ENCODE measurements at places on chromosomes 2 and 18.

DNA sequence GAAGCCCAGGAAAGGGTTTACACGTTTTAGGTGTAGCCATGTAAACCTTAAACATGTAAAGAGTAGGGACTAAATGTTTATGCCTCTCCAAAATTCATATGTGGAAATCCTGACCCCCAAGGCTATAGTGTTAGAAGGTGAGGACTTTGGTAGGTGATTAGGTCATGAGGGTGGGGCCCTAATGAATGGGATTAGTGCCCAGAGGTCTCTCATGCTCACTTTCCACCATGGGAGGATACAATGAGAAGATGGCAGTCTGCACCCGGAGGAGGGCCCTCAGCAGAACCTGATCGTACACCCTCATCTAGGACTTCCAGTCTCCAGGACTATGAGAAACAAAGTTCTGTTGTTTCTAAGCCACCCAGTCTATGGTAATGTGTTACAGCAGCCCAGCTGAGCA is 119.6 kb downstream of the TMEM163 start:
- no peak for DNase-seq

DNA sequence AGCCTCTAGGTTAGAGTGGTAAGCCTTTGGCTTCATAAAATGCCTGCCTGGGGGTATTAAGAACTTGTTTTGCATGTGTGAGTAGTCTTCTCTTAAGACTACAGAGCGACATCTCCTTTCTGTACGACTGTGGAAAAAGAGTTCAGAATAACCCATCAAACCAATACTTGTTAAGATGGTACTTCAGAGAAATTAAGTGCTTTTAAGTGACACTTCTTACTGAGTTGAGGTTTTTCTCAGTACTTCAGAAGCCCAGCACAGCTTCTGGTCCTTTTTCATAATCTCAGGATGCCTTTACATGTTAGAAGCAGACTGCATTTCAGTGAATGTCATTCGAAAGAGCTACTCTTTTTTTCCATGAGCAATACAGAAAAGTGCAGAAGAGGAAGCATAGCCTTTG is 10.8 kb downstream of the XRCC5 start:
- no peak for DNase-seq

- DNase-seq: no peak
These were observed 17.4 kb downstream of the TTC39C start for GRCh38 chr18:24031916-24032315.

DNA sequence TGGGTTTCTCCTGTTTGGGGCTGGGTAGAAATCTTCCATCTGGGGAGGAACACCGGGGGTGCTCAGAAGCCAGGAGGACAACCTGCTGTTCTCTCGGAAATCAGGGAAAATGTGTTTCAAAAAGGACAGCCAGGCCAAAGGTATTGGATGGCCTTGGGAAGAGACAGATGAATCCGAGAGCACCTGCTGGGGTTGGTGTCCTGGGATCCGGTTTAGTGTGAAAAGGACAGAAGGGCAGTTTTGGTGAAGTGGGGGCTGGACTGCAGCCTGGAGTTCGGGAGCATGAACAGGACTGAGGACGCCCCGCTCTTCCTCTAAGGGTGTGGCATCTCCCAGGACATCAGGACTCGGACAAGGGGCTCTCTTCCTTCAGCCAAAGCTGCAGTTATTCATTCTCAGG is 24.9 kb upstream of the SNTG2 start:
- no peak for DNase-seq

GRCh38 chr18:8333961-8334360 is 275.3 kb upstream of the RAB12 start:
- DNase-seq: no peak

- DNase-seq: no peak
These were observed 182.2 kb upstream of the STON1 start for GRCh38 chr2:48347712-48348111.

GRCh38 chr2:182207049-182207746 is 219.6 kb downstream of the PDE1A start:
- DNase-seq: no peak

GRCh38 chr2:28407976-28408690 is 15.5 kb downstream of the FOSL2 start:
- DNase-seq: no peak

DNA sequence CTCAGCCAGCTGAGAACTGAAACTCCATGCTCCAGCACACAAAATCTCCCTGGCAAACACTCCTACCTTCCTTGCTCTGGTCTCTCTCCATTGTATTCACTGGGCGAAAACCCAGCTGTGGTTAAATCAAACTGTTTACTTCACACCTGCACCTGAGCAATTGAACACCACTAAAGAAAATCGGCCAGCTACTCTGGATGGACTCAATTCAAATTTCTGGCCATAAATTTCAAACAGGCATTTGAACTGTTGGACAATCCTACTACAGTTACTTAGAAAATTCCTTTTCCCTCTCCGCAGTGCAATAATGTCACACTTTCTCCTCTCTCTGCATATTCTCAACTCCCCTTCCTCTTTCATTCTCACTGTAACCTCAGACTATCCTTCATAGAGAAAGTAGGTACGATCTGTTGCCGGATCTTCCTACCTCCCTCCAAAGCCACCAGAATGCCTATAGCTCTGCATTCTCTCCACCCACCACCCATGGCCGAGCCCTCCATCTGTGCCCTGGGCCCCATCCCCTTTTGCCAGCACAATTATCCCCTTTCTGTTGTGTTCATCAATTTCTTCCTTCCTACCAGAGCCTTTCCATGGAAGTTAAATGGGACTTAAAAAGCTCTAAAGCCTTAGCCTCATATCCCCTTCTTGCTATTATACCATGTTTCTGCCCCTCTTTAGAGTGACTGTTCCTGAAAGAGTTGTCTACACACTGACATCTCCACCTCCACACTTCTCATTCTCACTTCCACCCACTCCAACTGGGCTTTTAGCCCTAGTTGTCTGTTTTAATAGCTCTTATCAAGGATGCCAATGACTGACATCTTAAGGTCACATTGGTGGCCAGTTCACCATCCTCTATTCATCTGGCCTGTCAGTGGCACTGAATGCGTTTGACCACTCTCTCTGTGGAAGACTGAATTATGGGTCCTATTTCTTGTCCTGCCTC is 127.5 kb upstream of the SLC1A4 start:
- DNase-seq: no peak

DNA sequence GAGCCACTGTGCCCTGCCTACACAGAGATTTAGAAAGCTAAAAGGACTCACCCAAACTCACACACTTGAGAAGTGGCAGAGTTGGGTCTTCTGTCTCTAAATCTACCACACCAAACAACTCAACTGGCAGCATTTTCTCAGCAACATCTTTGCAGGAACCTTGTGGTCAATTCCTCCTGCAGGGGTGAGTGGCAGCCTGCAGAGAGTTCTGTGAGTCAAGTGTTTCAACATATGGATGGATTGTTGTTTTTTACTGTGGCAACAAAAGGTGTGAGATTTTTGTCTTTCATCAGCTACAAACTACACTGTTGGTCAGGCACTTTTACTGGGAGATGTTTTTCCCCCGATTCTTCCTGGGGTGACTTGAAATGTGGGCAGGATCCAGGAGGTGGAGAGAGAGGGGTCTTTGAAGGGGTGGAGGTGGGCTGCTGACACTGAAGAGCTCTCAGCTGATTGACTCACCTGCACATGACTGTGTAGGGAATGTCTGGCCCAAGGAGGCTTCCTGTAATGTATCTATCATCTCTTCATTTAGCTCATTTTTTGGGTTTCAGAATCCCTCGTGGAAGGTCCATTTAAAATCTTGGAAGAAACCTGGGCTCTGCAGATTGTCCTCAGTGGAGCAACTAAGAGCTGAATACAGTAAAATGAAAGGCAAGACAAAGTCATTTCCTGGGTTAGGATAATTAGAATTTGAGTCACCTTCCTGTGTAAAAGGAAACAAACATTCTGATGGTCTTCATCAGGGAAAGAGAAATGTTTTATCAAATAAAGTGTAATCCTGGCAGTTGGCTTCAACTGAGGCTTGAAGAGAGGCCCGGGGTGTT is 98.6 kb downstream of the MSH2 start:
- DNase-seq: no peak

DNA sequence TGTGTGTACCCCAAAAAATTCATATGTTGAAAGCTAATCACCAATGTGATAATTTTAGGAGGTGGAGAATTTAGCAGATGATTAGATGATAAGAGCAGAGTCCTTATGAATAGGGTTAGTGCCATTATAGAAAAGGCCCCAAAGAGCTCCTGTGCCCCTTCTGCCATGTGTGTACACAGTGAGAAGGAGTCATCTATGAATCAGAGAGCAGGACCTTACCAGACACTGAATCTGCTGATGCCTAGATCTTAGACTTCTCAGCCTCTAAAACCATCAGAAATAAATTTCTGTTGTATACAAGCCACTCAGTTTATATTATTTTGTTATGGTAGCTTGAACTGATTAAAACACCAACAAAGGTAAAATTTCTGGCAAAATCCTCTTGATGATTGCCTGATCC is 560.0 kb upstream of the CDH2 start:
- DNase-seq: no peak

- DNase-seq: peak; percentile 92
These were observed at the start of gene GULP1 for GRCh38 chr2:188291617-188292347. Gene GULP1, plus strand, starts transcription at chr2:188291874. Its CDS starts 185,829 bp downstream, at chr2:188477703.

GRCh38 chr2:148124271-148124670 is 103.4 kb downstream of the MBD5 start:
- no peak for DNase-seq

DNA sequence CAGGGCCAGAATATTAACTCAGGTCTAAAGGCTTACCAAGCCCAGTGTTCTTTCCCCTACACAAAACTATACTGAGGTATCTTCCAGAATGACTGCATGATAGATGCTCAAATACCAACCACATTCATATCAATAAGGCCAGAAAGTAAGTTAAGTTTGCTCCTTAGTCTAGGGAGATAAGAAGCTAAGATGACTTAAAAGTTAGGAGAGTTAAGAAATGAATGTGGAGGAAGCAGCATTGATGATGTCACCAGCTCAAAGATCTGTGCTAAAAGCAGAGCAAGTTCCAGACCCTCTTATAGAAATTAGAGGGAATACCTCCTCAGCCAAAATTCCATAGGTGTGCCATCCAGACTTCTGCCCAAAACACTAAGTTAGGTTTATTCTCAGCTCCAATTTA is 6.1 kb downstream of the PPP4R1 start:
- DNase-seq: no peak

DNA sequence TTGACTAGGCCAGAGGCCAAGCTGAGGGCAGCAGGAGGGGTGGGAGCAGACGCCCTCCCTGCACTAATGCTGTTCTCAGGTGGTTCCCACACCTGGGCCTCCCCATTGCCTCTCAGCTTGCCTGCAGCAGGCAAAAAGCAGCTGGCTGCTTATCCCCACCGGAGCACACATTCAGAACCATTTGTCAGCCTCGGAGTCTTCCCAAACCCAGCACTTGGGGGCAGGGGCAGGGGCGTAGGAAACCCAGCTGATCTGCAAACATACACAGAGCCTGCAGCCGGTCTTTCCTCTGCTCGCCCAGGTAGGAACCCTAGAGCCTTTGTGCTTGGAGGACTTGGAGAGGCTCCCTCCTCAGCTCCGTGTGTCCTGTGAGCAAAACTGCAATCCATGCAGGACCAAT is 249.8 kb downstream of the CYP26B1 start:
- DNase-seq: no peak

- DNase-seq: no peak
These were observed 6.2 kb upstream of the SPEG start for GRCh38 chr2:219428469-219428868.

DNA sequence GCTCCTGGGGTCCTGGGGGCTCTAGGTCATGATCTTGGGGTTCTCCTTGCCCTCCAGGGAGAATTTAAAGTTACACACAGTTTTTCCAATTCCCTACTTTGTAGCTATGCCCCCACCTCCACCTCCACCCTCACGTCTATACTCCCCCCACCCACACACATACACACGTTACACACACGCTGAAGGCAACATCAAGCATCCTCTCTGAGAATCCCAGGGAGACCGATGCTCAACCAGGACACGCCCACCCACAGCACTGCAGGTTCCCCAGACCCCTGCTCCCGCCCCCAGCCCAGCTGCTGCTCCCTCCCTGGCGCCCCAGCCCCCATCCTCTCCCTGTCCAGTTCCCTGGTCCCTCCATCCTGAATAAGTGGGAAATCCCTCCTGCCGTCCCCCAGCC is 6.4 kb upstream of the TNS1 start:
- DNase-seq: no peak

- DNase-seq: no peak
These were observed 94.3 kb downstream of the SOCS6 start for GRCh38 chr18:70382992-70383717.

GRCh38 chr2:131029812-131030211 is 63.4 kb downstream of the FAM168B start:
- DNase-seq: no peak

GRCh38 chr2:237900891-237901831 is 41.7 kb downstream of the RAMP1 start:
- peak; percentile 33 for DNase-seq

- DNase-seq: no peak
These were observed 18.6 kb upstream of the PDE1A start for GRCh38 chr2:182445391-182445965.

- DNase-seq: no peak
These were observed 87.5 kb downstream of the MCFD2 start for GRCh38 chr2:46828135-46828438.

DNA sequence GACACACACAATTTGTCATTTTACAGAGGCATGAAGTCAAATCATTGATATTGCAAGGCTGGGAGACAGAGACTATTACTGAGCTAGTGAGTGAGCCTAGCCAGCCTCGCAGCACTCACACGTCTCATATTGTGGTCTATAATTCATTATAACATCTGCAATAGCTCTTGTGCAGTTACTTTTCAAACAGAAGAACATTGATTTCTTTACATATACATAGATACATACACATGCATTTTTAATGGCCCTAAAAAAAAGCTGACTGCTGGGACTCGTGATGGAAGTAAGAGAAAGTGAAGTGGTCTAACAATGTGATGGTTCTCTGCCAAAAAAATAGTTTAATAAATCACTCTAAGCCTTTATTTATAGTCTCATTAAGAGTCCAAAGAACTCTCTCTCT is 56.8 kb downstream of the KIAA2012 start:
- DNase-seq: no peak

DNA sequence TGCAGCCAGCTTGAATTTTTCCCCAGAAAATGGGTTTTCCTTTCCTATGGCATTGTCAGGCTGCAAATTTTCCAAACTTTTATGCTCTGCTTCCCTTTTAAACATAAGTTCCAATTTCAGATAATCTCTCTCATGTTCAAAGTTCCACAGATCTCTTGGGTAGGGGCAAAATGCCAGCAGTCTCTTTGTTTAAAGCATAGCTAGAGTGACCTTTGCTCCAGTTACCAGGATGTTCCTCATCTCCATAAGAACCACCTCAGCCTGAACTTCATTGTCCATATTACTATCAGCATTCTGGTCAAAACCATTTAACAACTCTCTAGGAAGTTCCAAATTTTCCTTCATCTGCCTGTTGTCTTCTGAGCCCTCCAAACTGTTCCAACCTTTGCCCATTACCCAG is 68.3 kb downstream of the SGPP2 start:
- no peak for DNase-seq

- no peak for DNase-seq
These were observed 436.6 kb downstream of the IRS1 start for GRCh38 chr2:226362980-226363379.

All from SHP77 treated with DMSO at 0.1 percent for 48 hours (cell line).